Stomach (tissue), 19 donors: ENCODE measurements at places on chromosomes 5 and 9. TPM values are rescaled to one million over a fixed set of nuclear protein-coding genes. Genes with fewer than 3 reads are reported as not detected.

Gene MUSK
- 15.4 TPM for total RNA-seq

Gene SPINK13
- total RNA-seq, result not detected

Gene CCNO
- 5.3 TPM for total RNA-seq

Gene S1PR3
- total RNA-seq, result 8.2 TPM

Gene SPATA31A3
- not detected for total RNA-seq
